ENCODE measurements at places on chromosomes 4 and X.
A peak's percentile ranks its signal among the peaks of the same experiment; 100 is the strongest.

- DNase-seq, result no peak
These were observed 203.2 kb upstream of the FGF13 start for GRCh38 chrX:138914767-138915166.

- DNase-seq, result no peak
These were observed 53.8 kb downstream of the APLN start for GRCh38 chrX:129600981-129601424.

- DNase-seq, result no peak
These were observed 250.4 kb downstream of the TMA16 start for GRCh38 chr4:163744861-163745260.

DNA sequence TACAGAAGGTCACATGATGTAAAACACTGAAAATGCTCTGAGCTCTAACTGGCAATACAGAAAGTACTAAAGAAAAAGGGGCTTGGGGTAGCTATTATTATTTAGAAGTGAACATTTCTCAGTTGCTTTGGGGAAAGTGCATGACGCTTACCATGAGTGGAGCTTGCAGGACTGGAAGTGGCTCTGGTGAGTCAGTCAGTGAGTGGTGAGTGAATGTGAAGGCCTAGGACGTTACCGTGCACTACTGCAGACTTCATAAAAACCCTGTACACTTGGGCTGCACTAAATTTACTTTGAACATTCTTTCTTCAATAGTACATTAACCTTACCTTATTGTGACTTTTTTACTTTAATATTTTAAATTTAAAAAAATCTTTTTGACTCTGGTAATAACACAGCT, 89.3 kb upstream of the ENPP6 start:
- DNase-seq, result peak; percentile 53

DNA sequence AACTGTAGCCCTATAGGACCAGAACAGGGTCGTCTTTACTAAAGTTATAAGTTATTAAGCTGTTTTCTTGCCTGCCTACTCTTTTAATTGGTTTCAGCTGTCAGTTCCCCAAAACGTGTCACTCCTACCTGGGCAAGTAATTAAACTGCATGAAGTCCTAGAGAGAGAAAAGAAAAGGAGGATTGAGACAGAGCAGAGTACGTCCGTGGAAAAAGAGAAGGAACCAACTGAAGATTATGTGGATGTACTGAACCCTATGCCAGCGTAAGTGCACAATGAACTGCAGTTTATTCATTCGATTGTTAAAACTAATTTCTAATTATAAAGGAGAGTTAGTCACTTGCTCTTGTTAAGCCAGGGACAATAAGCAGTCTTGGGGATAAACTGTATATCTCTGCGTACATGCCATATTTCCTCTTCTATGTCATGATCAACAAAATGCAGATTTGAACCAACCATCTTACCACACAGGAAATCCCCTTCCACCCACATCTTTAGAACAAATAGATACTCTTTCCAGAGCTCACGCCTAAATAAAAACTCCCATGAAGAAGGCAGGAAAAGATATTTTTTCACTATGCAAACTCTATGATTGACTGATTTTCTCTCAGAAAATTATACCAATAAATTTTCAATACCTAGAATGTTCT, 22.8 kb downstream of the STAP1 start:
- DNase-seq, result no peak

GRCh38 chrX:11558972-11559371, 106.7 kb downstream of the ARHGAP6 start:
- DNase-seq, result peak; percentile 10

- DNase-seq, result no peak
These were observed 118.1 kb downstream of the SMIM20 start for GRCh38 chr4:26032142-26032541.

DNA sequence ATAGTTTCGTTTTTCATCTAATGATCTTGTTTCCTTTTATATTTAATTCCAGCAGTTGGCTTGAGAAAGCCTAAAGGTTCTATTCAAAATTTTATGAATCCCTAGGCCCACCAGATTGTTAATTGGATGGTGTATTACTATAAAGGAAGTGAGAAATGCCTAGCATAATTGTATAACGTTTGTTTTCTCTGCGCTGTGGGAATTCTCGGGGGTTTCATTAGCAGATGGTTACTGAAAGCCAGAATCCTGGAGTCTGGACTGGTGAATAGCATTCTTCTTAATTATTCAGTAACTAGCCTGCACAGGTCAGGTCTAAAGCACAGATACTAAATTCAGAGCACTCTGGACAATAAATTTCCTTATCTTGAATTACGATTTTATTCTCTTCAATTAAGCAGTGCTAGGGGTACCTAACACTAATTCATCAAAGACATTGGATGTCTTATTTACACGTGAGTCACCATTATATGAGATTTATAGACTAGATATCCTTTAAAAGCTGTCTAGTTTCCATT, 459.4 kb downstream of the DTHD1 start:
- DNase-seq, result no peak

GRCh38 chr4:30753316-30753715, 33.1 kb downstream of the PCDH7 start:
- DNase-seq, result no peak

DNA sequence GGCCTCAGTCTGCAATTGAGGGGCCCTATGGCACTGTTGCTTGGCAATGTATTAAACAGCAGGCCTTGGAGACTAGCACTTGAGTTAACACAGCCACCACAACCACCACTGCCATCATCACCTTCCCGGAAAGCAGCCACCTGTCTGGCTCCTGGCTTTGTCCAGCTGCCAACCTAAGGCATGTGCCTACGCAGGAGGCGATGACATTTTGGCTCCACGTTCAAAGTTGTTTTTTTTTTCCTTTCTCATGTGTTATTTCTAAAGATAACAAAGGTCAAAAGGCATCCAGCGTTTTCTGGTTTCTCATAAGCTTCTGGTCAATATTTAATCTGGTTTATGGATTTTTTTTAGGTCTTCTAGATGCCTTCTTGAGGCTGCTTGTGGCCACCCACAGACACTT, 7.5 kb downstream of the CLDN2 start:
- DNase-seq, result no peak

DNA sequence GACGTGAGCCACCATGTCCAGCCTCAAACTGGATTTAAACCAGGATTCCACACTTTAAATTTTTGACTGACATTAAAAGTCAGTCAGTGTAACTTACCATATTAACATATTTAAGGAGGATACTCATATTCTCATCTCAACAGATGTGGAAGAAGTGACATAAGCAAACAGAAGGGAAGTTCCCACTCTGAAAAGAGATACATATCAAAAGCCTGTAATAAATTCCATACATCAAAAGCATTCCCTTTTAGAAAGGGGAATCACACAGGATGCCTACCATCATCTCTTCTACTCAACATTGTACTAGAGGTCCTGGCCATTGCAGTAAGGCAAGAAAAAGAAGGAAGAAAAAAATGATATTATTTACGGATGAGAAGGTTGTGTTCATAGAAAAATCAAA, 618.2 kb upstream of the DIPK2B start:
- no peak for DNase-seq

GRCh38 chrX:73863268-73863667, 300.3 kb downstream of the CHIC1 start:
- DNase-seq, result no peak

DNA sequence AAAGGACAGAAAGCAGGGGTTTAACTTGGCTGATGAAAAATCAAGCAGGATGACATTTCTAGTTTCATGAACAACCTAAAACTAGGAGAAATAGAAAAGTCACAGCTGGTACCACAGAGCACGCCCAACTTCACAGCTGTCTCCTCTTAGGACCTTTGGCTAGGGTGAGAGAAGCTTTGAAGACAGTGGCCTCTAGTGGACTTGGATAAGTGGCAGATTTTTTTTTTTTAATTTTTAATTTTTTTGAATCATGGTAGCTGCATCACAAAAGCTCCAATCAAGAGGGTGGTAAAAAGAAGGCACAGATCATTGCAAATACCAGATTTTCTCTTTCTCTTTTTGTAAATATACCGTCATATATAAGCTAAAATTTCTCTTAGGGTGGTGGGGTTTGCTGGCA, 20.2 kb upstream of the MAP3K15 start:
- no peak for DNase-seq

DNA sequence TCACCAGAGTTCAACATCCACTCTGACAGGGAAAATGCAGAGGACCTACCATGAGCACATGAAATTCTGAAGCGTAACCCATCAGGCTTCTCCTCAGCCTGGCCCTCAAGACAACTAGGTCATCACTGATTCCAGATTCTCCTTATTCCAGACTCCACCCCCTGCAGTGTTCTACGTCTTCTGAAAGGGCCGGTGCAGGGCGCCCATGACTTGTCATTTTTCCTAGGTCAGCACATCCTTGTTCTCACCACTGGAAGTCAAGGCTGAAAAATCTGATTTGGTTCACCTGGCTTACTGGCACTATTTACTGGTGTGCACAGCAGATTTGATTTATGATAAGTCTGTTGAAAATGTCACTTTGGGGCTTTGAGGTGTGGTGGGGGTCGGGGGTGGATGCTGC, 140.9 kb upstream of the KLF3 start:
- DNase-seq, result no peak

DNA sequence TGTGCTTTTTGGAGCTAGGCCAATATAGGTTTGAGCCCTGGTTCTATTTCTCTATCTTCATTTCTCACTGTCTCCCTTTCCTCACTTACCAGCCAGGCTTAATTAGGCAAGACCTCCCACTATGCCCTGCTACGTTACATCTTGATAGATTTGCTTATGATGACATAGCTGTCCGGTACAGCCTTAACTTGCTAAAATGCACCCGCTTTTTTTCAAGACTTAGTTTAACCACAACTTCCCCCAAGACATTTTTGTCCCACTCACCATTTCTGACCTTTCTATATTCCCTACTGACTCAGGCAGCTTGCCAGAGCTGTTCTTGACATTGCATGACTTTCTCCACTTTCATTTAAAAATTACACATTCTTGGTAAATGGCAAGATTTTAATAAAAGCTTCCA, 152.6 kb downstream of the MID1 start:
- DNase-seq, result no peak

- no peak for DNase-seq
These were observed 88.9 kb downstream of the ALPK1 start for GRCh38 chr4:112386071-112386470.

DNA sequence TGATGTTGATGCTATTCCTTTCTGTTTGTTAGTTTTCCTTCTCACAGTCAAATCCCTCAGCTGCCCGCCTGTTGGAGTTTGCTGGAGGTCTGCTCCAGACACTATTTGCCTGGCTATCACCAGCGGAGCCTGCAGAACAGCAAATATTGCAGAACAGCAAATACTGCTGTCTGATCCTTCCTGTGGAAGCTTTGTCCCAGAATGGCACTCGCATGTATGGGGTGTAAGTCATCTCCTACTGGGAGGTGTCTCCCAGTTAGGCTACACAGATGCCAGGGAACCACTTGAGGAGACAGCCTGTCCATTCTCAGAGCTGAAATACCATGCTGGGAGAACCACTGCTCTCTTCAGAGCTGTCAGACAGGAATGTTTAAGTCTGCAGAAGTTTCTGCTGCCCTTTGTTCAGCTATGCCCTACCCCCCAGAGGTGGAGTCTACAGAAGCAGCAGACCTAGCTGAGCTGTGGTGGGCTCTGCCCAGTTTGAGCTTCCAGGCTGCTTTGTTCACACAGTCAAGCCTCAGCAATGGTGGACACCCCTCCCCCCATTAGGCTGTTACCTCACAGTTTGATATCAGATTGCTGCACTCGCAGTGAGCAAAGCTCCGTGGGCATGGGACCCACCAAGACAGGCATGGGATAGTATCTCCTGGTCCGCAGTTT, 74.9 kb downstream of the SPIN3 start:
- no peak for DNase-seq

DNA sequence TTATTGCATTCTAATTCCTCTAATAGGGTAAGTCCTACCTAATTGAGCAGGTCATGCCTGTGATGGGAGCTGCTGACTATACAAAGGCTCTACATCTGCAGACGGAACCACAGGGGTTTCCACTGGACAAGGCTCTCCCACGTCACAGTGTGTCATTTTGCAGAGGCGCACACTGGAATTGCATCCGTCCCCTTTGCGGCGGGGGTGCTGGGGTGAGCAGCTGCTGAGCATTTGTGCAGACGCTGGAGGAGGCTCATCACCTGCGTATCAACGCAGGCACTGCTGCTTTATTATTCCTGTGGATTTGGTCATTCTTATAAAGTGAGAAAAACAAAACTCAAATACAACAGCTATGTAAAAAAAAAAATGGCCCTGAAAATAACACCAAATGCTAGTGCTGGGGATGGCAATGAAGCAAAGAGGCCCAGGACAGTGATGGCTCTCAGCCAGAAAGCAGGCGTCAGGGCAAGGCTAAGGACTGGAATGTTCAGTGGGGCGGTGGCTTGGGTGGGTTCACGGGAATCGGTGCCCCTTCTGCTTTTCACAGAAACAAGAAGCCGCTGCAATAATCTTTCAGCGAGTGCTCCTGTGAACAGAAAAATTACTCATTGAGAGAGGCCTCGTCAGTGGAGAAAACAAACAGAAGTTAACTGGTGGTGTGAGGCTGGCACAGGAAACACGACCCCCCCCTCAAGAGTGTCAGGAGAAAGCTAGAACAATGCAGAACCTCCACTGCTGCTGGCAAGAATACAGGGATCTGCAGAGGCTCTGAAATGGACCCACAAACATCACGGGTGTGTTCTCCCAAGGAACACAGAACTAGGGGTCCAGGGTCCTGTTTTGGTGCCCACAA, 67.8 kb downstream of the GATB start:
- DNase-seq, result no peak

DNA sequence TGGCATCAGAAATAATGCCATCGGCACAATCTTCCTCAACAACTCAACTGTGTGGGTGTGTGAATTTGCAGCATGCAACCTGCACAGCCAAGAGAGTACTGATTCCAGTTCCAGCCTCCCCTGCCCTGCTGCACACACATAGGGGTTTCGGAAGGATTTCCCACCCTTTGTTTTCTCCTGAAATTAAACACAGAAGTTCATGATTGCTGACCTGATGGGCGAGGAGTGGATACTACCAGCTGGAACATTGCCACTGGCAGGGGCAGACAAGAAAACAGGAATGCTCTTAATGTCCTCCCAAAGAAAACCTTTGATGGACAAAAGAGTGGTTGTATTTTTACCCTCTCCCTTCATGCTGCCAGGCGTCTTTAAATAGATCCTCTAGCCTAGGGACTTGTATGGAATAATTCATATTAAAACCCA, 4.8 kb downstream of the NDP start:
- DNase-seq, result no peak

DNA sequence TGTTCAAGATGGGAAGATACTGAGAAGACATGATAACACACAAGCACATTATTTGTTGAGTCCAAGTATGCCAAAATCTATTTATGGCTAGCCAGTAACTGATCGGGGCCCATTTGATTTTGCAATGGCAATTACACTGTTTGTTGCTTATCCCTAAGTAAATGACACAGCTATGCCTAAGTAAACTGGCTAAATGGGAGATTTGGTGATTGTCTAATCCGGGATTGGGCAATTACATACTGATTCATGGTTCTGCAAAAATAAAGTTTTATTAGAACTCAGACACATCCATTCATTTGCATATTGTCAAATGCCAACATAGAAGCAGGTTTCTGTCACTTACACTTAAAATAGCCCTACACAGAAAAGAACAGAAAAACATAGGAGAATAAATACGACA, 140.2 kb upstream of the TBL1X start:
- no peak for DNase-seq
